ENCODE measurements at places on chromosomes 16 and 17.
A peak's percentile ranks its signal among the peaks of the same experiment; 100 is the strongest.

- DNase-seq = no peak
Observed at GRCh38 chr17:29996458-29996857, 55.0 kb downstream of the EFCAB5 start.

DNA sequence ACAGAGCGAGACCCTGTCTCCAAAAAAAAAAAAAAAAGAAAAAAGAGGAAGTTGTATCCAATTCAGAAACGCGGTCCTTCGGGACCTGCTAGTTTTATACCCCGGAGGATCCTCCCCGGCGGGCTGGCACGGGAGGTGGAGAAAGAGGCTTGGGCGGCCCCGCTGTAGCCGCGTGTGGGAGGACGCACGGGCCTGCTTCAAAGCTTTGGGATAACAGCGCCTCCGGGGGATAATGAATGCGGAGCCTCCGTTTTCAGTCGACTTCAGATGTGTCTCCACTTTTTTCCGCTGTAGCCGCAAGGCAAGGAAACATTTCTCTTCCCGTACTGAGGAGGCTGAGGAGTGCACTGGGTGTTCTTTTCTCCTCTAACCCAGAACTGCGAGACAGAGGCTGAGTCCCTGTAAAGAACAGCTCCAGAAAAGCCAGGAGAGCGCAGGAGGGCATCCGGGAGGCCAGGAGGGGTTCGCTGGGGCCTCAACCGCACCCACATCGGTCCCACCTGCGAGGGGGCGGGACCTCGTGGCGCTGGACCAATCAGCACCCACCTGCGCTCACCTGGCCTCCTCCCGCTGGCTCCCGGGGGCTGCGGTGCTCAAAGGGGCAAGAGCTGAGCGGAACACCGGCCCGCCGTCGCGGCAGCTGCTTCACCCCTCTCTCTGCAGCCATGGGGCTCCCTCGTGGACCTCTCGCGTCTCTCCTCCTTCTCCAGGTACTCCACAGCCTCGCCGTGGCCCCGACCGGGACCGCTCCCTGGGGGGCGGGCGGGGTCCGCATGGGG, at the start of gene CDH3:
Gene CDH3, plus strand, starts transcription at position 596 of the 779 bp plus-strand sequence. Its CDS starts 70 bp downstream, at position 666.
- peak; percentile 12 for DNase-seq

- no peak for DNase-seq
Observed at GRCh38 chr17:64388961-64389565, 1.6 kb downstream of the PECAM1 start.

DNA sequence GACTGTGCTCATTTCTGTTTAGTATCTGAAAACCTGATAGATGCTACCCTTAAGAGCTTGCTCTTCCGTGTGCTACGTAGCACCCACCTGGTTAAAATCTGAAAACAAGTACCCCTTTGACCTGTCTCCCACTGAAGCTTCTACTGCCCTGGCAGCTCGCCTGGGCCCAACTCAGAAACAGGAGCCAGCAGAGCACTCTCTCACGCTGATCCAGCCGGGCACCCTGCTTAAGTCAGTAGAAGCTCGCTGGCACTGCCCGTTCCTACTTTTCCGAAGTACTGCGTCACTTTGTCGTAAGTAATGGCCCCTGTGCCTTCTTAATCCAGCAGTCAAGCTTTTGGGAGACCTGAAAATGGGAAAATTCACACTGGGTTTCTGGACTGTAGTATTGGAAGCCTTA, 18.9 kb downstream of the NTAN1 start:
- no peak for DNase-seq

- DNase-seq = no peak
Observed at GRCh38 chr17:82489117-82489516, 30.4 kb upstream of the FOXK2 start.

Measured in T-helper 2 cell (primary cell).